ENCODE measurements at places on chromosomes 3 and 15.

- DNase-seq = no peak
These were observed 32.2 kb upstream of the TPRG1 start for GRCh38 chr3:189139611-189139940.

DNA sequence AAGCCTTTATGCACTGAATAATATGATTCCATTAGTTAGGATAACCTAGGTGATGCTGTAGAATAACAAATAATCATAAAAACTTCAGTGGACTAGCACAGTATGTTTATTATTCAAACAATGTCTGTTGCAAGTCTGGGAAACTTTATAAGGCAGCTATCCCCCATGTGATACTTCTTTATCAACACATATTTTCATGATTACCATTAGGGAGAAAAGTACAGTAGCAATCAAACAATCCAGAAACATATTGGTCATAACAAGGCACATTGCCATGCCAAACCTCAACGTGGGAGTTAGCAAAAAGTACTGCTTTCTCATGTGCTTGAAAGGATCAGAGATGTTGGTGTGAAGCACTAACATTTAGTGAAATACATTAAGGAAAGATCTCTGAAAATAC, 35.5 kb downstream of the EOMES start:
- DNase-seq = peak; percentile 82

- DNase-seq = no peak
These were observed 85.1 kb downstream of the DNAJB8 start for GRCh38 chr3:128381609-128382008.

GRCh38 chr15:85752491-85752961, 42.2 kb downstream of the KLHL25 start:
- DNase-seq = no peak

- no peak for DNase-seq
These were observed 1.4 kb downstream of the ANKRD28 start for GRCh38 chr3:15796331-15796730.

DNA sequence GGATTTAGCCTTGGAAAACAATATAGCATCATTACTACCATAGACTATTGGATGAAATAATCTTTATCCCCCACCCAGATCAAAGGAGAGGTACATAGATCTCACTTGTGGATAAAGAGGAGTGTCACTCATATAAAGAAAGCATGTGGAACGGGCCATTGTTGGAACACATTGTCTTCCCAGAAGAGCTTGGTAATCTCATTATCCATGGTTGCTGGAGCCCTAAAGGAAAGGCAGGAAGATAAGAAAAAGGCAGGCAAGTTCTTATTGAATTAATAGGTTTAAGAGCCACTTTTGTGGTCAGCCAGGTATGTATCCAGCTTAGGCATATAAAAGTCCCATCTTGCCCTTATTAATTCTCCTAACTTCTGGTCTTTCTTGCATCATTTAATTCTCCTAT, 659.1 kb downstream of the GRM7 start:
- no peak for DNase-seq

- no peak for DNase-seq
These were observed 88.9 kb upstream of the NEDD4 start for GRCh38 chr15:56082263-56082761.

DNA sequence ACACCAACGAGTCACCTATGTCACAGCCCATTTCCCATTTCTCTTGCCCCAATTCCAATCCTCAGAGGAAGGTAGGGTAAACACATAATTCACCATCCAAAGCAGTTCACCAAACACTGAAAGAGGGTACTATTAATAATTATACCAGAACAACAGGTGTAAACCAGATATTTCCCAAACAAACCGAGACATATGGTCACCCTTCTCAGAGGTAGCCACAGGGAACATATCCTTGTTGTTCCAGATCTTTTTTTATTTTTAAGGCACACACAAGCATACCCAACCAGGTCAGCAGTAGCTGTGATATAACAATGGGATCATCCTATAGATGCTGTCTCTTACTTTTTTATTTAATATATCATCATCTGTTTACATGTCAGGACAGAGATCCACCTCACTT, 24.7 kb downstream of the MAGI1 start:
- no peak for DNase-seq

DNA sequence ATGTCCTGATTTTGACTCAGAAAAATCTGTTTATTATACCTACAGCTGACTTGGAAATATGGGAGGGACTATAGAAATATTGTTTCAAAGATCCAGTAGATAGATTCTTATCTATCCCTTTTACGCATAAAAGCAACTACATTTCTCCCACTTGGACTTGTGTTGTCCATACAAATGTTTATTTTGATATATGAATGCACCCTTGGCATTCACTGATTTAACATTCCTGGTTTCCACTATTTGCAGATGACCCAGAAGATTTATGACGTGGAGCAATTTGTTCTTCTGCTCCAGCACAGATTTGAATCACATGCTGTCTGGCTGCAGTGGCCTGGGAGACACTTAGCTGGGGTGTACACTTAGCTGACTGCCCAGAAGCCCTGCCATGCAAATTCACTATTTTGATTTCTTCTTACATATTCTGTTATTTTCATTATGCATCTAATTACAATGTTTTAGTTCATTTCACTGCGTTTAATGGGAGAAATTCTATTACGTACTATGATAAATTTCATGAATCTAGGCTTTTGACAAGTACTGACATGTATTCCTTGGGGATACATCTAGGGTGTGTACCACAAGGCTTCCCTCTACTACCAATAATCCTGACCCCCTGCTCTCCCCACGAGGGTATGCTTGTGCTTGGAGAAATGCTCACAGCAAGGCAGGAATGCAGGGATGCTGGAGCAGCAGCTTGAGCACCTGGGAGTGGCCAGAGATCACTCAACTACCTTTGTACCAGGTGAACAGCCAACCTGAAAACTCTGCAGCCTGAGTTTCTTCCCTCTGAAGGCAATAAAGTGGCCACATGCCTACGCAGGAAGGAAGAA, 223.6 kb upstream of the TBL1XR1 start:
- DNase-seq = peak; percentile 64

DNA sequence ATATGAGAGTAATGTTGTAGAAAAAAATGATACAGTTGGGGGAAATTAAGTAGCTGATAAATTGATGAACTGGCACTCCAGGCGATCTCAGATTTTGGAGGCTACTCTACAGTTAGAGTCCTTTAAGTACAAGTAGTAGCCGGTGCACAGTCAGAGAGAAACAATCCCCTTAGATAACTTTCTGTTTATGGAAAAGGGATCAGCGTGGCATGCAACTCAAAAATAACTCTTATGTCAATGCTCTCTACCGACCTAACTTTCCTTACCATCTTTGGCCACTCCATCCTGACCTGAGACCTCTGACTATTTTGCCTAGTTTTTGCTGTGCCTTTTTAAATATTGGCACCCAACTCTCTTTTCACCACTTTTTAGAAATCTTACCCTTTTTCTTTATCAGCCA, 299.6 kb downstream of the UNC13C start:
- DNase-seq = no peak

DNA sequence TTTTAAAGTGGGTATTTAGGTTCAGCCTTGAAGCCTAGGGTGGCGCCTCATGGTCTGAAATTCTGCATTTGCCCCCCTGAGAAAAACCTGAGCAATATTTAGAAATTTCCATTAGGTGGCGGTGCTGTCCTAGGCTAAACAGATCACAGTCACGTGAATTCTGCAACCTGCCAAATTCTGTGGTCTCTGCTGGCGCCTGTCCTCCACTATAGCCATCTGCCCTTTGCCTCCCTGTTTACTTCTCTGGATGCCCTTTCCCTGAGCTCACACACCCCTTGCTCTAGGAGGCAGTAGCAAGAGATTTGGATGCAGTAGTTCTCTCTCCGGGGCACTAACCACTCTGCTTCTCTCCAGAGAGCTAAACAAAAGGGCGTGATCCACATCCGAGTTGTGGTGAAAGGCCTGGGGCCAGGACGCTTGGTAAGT, 9.1 kb downstream of the MRPS11 start:
- DNase-seq = no peak

DNA sequence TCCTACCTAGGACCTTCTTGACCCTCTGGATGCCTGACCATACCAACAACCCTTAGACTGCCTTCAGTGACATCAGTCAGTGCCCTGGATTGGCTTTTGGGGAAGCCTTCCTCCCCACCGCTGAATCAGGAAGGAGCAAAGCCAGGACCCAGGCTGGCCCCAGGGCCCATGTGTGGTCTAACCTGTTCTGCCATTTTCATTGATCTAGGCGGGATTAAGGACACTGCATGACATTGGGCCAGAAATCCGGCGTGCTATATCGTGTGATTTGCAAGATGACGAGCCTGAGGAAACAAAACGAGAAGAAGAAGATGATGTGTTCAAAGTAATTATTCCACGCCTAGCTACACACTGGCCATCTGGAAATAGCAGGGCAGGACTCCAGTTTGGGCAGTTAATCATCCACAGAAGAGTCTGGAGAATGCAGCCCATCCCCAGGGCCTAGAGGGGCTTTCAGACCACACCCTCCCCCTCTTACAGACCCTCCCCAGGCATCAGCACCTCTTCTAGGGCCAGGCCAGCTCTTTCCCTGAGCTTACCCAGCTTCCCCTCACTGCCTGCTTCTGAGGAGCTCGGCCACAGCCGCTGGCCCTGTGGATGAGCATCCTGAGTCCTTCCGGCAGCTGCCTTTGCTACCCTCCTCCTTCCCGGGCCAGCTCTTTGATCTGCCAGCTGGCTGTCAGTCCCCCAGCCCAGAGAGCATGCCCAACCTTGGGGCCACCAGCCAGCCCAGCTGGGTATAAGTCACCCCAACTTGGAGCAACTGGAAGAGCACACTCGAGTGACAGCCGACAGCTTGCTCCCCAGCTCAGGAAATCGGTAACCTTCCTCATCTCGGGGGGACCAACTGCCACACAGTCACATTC, 45.9 kb downstream of the CHDH start:
- no peak for DNase-seq

DNA sequence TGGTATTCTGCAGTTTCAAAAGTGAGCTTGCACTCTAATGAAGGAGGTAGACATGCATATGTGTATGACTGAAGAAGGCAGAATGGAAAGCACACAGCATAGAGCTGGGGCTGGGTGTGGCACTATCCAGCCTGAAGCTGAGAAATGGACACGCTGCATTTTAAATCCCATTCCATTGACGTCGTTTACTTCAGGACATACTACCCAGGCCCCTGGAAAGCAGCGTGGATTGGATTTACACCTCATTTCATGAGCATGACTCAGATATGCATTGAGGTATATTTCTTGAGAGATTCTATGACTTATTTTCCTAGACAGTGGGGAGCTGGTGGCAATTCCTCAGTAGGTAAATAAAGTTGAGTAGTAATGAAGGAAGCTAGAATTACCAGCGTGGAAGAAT, 101.4 kb downstream of the ABI3BP start:
- no peak for DNase-seq

- DNase-seq = no peak
These were observed 32.1 kb upstream of the B3GALNT1 start for GRCh38 chr3:161137260-161137659.

DNA sequence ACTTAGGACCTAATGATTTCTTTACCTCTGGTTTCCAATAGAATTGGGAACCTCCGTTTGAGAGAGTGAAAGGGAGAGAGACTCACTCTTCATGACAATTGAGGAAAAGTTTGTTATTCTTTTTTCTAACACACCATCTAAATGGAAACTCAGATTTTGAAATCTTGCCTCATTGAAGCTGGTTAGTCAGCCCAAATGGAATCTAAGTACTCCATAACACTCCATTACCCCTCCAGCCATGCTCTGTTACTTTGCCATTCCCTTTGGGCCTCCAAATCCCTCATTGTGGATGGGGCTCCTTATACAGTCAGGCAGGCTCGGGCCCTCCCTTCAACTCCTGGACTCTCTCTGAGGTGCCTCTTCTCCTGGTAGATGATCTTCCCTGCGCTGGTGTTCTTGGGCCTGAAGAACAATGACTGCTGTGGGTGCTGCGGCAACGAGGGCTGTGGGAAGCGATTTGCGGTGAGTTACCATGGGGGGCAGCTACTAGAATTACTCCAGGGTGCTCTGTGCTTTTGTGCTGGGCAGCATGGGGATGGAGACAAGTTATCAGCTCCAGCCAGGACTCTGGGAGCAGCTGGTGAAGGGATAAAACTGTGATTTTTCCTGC, 1.1 kb downstream of the TM4SF4 start:
- no peak for DNase-seq

- no peak for DNase-seq
These were observed 45.0 kb downstream of the ESYT3 start for GRCh38 chr3:138479438-138479863.

- DNase-seq = no peak
These were observed 495.6 kb downstream of the LPP start for GRCh38 chr3:188649521-188649920.

DNA sequence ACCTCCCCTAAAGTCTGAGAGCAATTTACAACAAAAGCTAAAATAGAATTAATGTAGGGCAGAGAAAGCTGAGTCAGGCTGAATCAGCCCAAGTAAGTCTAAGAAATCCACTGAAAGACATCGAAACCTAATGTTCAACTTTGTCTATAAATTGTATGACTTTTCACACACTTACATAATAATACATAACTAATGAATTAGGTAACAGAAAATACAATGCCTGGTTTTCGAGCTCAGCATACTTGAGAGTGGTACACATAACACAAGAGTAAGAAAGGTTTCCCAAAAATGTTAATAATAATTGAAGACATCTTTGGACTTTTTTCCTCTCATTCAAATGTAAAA, 55.3 kb upstream of the VGLL4 start:
- no peak for DNase-seq

DNA sequence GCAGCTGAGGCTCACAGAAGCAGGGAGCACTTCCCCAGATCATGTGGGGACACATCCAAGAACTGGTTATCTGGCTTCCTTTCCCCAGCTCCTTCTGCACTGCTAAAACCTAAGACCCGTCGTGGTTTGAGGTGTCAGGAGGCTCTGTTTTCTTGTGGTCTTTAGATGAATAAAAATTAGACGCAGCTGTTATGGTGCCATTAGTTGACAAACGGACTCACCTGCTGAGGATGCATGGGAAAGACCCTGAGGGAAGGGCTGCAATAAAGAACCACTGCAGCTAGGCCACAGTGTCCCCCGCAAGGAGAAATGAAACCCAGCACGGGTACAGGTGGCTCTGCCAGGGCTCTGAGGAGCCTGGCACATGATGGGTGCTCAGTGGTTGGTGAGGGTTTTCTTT, 99.4 kb downstream of the IQSEC1 start:
- DNase-seq = no peak

- no peak for DNase-seq
These were observed 12.9 kb downstream of the PCYT1A start for GRCh38 chr3:196274585-196274984.

DNA sequence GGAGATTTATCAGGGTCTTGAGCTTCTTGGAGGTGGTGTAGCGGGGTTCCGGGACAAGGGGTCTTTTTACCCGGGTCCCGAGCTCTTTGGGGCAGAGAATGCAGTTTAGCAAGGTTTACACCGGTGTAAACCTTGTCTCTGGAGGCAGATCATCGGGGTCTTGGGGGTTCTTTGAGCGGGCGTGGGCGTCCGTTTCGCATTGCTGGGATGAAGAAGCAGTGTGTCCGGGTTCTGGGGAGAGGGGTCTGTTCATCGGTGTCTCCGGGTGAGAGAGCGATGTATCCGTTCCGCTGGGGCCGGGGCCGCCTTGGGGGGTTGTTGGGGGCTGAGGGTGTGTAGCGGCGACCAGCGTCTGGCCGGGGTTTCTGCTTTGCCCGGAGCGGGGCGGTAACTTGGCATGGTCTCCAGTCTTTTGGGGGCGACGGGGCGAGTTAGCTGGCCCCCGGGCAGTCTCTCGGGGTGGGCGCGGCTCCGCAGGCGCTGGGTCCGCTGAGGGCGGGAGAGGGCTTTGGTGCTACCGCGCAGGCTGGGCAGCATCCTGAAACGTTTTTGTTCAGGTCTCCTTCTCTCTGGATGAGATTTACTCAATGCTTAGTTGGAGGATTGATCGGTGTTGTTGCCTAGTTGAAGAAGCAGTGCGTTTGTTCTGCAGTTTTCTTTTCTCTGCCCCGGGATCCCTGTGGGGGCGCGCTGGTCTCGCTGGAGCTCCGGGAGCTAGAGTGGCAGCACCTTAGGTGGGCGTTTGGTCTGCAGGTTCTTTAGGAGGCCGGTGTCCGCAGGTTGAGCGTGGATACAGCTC, 843 bp downstream of the GLCE start:
- no peak for DNase-seq
